CD14-positive monocyte (primary cell): ENCODE measurements at places on chromosomes 5 and 9.

- no peak for DNase-seq
These were observed 467 bp upstream of the VLDLR start for GRCh38 chr9:2620919-2621721.

GRCh38 chr9:17795744-17796143, 216.9 kb downstream of the SH3GL2 start:
- DNase-seq, result no peak

DNA sequence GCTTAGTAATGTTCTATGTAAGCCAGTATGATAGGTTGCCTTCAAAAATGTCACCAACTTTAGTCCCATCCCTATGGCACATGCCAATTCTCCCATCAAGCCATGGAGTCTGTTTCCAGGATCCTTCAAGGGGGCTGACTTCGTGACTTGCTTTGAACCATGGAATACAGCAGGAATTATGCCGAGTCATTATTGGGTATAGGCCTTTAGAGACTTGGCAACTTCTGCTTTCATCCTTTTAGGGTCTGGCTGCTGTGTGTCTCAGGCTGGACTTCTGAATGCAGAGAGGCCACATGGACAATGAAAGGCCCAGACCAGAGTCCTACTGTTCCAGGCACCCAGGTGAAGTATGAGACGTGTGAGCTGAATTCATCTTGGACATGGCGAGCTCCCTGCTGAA, 109.8 kb downstream of the DENND1A start:
- peak; percentile 35 for DNase-seq

DNA sequence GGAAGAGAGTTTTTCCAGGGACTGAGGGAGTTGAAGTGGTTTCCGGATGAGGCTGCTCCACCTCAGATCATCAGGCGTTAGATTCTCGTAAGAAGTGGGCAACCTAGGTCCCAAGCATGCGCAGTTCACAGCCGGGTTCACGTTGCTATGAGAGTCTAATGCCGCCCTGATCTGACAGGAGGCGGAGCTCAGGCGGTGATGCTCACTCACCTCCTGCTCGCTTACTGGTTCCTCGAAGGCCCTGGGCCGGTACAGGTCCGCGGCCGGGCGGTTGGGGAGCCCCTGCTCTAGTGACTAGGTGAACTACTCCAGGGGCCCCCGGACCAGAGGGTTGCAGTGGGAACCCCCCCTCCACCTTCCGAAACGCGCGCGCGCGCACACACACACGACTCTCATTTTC, 997 bp upstream of the RNF130 start:
- no peak for DNase-seq

- DNase-seq, result no peak
These were observed 121.8 kb downstream of the GCNT1 start for GRCh38 chr9:76580820-76581219.
